Activated naive CD4-positive, alpha-beta T cell treated with anti-CD3 and anti-CD28 coated beads, Interleukin-2, amount 50 U/mL, for 16 hours (primary cell): ENCODE measurements at places on chromosomes 6 and 20.

- no peak for DNase-seq
Observed at GRCh38 chr20:57435498-57436222, 44.5 kb downstream of the RBM38 start.

DNA sequence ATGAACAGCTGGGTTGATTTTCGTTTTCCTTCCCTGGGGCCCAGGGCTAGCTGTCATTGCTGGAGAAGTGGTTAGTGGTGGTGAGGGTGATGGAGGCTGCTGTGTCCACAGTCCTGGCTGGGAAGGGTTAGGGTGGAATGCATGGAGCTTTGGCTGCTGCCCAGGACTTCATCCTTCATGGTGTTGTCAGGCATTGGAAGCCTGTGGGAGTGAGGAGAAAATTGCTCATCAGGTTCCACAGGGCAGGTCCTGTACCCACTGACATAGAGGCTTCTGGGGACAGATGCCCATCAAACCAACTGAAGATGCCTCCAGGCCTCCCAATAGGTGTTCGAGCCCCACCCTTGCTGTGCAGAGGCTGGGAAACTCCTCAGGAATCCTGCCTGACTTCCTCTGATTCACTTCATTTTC, 262.4 kb upstream of the SUPT3H start:
- no peak for DNase-seq

DNA sequence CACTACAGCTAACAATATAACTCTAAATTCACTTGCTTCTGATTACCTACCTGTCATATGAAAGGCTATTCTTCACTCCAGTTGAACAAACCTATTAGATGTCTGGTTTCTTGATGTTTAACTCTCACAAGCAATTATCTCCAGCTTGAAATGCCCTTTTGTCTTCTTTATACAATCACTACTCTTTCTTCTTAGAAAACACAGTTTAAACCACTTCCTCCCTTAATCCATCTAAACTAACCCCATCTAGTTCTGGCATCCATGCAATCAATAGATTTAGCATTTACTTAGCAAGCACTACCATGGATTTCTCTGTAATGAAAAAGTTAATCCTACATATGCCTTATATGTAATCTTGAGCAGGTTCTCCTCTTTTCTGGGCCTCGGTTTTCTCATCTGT, 127.3 kb downstream of the ATXN1 start:
- DNase-seq = no peak

DNA sequence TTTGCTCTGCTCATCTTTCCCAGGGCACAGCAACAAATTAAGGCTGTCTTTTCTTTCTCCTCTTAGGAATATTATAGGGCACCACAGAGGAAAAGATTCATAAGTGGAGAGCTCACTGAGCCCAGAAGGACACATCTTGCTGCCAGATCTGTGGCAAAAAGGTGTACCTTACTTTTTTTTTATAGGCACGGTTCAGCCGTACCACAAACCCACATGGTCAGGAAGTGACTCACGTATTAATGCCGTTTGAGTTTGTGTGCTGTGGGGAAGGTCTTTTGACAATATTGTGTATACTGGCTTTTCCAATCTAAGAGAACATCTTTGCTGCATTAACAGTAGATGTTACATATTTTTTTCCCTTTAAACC, 28.4 kb downstream of the PAQR8 start:
- peak; percentile 37 for DNase-seq

DNA sequence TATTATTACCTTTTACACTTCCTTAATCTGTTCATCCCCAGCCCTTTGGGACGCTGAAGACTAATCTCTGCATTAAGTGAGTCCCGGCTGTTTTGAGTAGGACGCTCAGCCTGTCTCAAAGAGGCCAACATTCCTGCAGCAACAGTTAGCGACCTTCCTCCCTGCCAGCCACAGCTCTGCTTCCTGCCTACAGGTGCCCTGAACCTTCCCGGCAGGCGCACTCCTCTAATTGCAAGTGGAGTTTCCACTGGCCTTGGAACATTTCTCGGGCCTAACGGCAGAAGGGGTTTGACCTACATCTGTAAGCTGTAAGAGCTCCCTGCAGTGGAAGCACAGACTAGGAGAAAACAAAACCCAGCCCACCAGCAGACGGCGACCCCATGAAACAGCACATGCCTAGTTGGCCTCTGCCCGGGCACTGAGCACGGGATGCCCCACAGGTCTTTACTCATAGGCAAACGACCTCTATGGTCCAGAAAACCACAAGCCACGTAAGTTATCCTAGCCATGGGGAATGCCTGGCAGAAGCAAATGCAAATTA, 137.9 kb downstream of the DTNBP1 start:
- DNase-seq = no peak

GRCh38 chr20:36010076-36010475, 41.7 kb downstream of the CNBD2 start:
- no peak for DNase-seq

GRCh38 chr6:44268095-44268628, 2.1 kb upstream of the TMEM151B start:
- peak; percentile 62 for DNase-seq

DNA sequence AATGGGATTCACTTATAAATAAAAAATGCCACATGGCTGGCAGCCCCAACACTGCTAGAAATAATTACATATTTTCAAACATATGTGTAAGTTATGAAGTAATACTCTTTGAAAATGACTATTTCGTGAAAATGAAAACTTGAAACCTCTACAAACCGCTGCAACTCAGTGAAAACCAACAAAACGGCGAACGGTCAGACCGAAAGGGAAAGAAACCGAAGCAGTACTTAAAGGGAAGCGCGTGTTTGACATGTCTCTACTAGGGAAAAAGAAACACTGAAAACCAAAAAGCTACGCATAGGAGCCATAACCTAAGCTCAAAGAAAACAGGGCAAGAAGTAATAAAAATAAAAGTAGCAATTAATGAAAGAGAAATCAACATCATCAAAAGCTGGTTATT, 121.0 kb upstream of the GGTLC1 start:
- DNase-seq = no peak

DNA sequence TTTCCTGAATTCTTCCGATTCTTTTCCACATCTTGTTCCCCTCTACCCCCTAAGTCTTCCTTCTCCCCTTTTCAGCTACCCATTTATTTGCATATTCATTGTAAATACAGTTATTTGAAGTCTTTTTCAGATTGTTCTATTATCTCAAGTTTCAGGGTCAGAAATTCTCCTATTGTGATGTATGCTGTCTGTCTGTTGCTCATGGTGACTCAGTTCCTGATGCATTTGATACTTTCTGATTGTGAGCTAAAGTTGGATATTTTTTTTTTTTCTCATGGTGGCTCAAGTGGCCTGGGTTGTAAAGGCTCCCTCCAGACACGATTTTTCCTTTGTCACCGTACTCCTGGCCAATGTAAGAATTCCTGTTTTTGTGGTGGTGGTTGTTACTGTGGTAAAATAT, 4.9 kb upstream of the PI16 start:
- DNase-seq = no peak

DNA sequence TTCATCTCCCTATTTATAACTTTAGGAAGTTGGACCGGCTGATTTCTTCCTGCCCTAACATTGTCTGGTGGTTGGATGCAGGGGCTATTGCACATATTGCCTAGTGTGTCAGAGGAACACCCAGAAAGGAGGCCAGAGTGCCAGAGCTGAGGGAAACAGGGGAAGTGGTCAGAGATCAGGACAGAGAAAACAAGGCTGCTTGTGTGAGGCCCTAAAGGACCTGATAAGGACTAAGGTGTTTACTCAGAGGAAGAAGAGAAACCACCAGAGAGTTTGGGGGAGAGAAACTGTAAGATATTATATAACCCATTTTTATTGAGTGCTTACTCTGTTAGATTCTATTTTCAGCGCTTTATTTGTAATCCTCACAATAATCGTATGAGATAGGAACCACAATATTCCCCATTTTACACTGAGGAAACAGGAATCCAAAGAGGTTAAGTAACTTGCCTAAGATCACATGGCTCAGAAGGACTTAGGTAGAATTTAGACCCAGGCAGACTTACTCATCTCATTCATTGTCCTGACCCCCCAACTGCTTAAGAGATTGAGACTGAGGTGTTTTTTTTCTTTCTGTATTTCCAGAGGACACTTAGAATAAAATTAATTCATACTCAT, 54.0 kb upstream of the REV3L start:
- DNase-seq = no peak

- DNase-seq = no peak
Observed at GRCh38 chr6:96016334-96017069, 728 bp downstream of the FUT9 start.

GRCh38 chr20:34172926-34173325, 60.9 kb upstream of the EIF2S2 start:
- DNase-seq = no peak
